ENCODE measurements at places on chromosomes 13 and 19.

- DNase-seq: no peak
Observed at GRCh38 chr13:46885018-46885417, 11.8 kb downstream of the HTR2A start.

GRCh38 chr13:109036078-109036780, 406.8 kb downstream of the MYO16 start:
- no peak for DNase-seq

DNA sequence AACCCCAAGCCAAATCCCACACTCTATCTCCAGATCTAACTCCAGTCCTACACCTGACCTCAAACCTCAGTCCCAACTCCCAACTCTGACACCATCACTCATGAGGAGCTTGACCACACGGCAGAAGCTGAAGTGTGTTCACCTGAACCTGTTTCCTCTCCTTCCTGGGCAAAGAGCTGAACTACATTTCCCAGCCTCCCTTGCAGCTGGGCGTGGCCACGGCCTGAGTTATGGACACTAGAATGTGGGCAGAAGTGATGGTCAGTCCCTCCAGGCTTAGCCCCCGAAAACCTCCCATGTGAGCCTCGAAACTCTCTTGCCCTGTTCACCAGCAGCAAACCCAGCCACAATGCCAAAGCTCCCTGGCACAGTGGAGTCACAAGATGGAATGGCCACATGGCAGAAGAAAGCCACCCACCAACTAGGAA, 19.5 kb upstream of the MEIS3 start:
- DNase-seq: no peak

DNA sequence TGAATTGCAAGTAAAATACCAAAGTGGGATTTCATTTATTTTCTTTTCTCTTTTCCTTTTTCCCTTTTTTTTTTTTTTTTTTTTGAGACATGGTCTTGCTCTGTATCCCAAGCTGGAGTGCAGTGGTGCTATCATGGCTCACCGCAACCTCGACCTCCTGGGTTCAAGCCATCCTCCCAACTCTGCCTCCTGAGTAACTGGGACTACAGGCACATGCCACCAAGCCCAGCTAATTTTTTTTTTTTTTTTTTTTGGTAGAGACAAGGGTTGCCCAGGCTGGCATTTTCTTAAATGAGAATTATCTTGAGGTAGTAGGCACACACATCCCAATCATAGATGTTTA, 68.5 kb upstream of the GPR183 start:
- DNase-seq: peak; percentile 1

DNA sequence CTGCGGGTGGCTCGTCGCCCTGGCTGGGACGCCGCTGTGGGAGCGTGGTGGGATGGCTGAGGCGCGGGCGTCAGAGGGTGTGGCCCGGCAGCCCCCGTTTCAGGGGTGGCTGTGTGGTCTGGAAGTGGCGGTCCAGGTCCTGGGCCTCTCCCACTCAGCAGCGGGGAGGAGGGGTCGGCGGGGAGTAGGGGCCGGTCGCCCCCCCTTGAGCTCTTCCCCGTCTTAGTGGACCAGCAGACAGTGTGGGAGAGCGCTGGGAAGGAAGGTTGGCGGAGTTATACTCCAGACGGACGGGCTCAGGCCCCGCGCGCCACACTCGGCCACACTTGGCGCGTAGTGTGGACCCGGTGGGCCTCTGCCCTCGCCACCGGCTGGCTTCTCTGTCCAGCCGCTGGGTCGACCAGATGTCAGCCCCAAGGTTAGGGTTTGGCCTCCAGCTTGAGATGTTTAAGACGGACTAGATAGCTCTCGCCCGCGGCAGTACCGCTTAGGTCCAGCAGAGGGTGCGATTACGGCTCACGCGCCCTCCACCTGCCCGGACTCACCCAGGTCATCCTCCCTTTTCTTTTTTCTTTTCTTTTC, 21.7 kb upstream of the ZNF429 start:
- peak; percentile 68 for DNase-seq

DNA sequence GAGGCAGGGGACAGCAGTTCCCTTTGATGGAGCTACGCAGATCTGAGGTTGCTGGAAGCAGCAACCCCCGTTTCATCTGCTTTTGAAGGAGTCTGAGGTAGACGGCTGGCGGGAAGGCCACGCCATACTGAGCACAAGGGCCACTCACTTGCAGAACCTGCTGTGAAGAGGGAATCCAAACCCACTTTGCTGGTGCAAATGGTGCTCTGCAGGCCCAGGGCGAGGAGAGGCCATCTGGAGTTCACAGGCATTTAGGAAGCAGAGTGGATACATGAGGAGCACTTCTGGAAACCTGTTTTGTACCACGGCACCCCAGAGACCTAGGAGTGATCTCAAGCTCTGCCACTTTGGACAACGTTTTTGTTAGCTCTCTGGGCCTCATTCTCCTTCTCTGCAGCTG, 227.8 kb downstream of the UQCRFS1 start:
- DNase-seq: no peak

DNA sequence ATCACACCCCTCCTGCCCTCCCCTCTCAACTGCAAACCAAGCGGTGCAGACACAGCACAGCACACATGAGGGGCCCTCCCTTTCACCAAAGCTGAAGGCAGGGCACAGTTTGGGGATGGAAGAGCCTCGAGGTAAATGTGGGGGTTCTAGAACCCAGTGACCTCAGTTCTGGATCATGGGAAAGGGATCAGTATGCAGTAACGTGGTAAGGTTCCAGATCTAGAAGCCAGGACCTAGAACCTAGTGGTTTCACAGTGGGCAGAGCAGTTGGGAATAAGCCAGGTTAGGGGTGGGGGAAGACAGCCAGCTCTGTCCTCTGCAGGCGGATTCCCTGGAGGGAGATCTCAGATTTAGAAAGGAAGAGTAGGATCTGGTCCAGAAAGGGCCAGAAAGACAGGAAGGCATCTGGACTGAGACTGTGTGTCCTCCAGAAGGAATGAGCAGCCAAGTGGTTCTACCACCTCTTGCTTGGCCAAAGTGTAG, 3.1 kb downstream of the FTL start:
- no peak for DNase-seq

- DNase-seq: peak; percentile 68
Observed at GRCh38 chr13:27533155-27533643, 82.8 kb upstream of the MTIF3 start.

- DNase-seq: no peak
Observed at GRCh38 chr13:100824366-100824765, 149.8 kb upstream of the TMTC4 start.

DNA sequence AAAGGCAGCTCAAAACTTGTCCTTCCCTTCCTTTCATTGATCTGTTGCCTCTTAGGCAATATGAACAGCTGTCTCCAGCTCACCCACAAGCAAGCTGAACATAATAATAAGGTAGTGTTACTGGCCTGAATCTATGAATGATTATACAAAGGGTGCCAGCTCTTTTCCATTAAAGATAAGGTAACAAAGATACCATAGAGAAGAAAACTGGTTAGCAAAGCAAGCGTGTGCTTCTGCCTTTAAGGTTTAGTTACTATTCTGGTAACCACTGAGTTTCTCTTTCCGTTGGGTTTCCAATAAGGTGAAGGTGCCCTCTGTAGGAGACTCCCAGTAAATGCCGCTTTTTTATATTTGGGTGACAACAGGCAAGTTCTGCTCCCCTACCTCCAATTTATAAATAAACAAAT, 12.1 kb upstream of the DACH1 start:
- no peak for DNase-seq

GRCh38 chr13:79456656-79457365, 24.1 kb upstream of the NDFIP2 start:
- no peak for DNase-seq

DNA sequence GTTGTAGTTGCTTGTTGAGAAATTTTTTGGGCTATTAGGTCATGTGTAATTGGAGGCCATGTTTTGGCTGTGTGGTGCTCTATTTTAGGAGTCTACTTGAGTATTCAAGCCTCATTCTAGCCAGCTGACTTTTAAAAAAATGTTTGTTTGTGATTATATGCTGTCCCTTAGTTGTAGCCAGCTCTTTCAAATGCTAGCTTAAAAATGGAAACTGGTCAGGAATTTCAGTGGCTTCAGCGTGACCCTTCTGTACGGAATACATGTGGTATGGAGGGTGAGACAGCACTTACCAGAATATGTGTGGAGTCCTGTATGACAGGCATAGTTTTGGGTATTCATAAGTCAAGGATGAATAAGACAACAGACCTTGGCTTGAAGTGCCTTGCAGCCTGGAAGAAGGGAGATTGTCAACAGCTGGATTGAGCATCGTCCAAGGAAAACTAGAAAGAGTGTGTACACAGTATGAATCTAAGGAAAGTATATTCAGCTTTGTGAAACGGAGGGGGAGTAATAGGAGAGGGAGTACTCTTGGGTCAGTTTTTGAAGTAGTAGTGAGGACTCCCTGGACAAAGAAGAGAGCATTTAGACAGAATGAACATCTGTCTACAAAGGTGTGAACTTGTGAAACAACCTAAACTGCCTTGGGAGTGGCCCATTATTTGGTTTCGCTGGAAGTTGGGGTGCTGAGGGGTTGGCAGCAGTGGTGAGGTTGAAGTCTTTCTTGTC, 20.0 kb upstream of the WTIP start:
- DNase-seq: no peak

GRCh38 chr13:93248627-93249047, 22.0 kb downstream of the GPC6 start:
- no peak for DNase-seq

- no peak for DNase-seq
Observed at GRCh38 chr13:22740264-22740663, 440.5 kb upstream of the SGCG start.

GRCh38 chr13:103614761-103615160, 548.5 kb upstream of the SLC10A2 start:
- DNase-seq: no peak

Data from activated naive CD8-positive, alpha-beta T cell treated with anti-CD3 and anti-CD28 coated beads, Interleukin-2, amount 50 U/mL, for 24 hours (primary cell).